ENCODE measurements at places on chromosomes 1 and 21.

DNA sequence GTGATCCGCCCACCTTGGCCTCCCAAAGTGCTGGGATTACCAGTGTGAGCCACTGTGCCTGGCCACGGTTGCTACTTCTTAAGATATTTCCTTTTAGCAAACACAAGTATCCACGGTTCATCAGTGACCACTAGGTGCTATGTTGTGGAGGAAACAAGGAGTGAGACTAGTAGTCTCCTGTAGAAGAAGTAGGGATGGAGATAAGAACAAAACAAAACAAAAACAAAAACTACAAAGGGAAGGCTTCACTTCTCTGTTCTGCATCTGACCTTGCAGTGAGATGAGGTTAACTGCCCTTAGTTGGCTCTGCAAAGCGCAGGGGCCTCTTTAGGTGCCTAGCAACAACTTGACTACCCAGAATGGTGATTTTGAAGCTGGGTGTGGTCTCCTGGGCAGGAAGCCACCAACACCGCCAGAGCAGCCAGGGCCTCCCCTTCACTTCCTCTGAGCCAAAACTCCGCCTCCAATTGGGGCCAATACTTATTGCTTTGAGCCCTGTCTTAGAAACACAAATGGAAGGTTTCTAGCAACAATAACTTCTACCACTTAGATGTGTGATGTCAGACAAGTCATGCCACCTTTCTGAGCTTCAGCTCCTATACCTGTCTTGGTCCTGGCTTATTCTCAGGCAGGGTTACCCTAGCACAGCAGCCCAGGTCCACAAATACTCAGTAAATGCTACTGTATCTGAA is 12.8 kb upstream of the CDC42 start:
- peak; percentile 49 for DNase-seq

DNA sequence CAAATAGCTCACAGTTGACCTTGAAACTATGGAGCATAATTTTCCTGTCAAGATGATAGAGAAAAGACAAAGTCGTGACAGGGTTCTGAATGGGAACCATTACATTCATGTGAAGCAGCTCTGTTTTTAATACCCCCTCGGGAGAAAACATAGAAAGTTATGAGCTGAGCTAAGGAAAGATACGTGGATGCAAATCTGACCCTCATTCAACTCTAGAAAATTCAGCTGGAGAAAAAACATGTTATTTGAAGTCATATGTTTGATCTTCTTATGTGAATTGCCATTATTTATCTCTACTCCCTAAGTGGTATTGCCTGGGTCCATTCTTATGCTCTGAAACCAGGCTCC is 48.0 kb upstream of the LRRC52 start:
- DNase-seq, result no peak

DNA sequence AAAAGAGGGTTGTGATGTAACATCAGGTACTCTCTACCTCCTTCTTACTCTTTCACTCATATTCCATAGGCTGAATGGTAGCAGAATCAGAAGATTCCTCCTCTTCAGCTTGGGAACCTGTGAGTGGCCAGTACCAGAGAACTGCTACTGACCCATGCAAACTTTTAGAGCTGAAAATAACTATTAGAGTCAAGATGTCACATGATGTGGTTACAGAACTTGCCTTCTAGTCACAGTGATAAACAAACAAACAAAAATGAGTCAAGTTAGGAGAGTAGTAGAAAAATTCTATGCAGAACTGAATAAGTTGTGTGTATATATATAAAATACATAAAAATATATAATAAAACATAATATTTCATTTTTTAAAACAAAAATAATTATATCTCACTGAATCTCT is 47.6 kb upstream of the RGS1 start:
- no peak for DNase-seq

DNA sequence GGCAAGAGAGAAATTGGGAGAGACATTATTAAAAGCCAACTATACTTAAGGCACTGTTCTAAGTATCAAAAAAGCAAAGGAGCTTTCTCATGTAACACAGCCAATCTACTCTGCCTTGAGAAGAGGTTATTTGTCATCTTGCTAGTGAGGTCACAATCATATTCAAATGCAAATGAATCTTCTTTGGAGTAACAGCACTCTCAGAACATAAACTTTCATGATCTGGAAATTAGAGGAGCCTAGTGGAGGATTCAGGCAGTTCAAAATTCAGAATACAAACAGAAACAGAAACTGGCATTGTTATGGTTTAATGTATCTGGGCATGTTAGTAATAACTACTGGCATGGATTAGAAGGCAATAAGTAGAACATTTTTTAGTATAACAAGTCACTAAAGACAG is 57.4 kb downstream of the ARID4B start:
- DNase-seq, result peak; percentile 7

DNA sequence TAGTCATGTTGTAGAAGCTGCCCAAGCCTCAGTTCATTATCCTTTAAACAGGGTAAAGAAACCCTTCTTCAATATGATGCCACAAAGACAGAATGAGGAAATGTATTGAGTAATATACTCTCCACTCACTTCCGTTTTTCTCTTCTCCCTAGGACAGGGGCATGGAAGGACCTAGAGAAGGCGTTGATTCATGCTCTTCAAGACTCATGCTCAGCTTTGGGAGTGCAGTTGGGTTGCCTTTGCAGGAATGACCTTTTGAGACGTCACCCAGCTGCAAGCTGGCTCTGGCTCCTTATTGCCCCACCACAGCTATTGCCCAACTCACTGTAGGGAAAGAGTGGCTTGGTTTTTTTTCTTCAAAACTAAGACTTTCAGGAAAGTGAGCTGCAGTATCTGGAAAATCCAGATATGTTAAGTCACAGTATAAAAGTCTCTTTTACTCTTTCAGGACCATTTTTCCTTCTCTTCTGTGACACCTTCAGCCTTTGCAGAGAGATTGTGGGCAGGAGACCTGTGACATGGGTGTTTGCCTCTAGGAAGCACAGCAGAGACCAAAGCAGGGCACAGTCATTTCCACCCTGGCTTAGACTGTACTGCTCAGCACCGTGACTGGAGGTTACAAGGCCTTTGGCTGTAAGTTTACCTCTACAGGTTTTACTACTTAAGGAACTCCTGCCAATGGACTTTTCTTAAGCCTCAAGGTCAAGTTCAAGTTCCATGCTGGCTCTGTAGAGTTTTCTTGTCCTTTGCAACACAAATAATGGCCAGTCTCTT is 39.5 kb downstream of the XCL2 start:
- DNase-seq, result no peak

- peak; percentile 28 for DNase-seq
Observed at GRCh38 chr1:165496501-165496900, 47.3 kb upstream of the LRRC52 start.

- DNase-seq, result peak; percentile 46
Observed at GRCh38 chr1:215567491-215568298, 591 bp downstream of the KCTD3 start.

DNA sequence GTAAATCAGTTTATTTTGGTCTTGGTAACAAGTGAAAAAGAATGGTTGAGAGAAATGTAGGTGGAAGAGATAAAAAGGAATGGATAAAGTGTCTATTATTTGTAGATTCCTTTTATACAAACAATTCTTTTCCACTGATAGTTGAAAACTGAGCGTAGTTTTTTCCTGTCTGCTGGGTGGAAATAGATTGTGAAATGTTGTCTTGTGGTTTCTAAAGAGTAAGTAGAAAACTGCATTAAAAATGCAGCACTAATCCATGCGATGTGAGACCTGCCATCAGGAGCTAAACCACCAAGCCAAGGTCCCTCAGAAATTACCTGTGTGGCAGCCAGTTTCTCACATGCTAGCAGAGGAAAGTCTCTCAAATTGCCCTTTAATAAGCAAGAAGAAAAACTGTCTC is 103.2 kb upstream of the SLC44A3 start:
- DNase-seq, result no peak

DNA sequence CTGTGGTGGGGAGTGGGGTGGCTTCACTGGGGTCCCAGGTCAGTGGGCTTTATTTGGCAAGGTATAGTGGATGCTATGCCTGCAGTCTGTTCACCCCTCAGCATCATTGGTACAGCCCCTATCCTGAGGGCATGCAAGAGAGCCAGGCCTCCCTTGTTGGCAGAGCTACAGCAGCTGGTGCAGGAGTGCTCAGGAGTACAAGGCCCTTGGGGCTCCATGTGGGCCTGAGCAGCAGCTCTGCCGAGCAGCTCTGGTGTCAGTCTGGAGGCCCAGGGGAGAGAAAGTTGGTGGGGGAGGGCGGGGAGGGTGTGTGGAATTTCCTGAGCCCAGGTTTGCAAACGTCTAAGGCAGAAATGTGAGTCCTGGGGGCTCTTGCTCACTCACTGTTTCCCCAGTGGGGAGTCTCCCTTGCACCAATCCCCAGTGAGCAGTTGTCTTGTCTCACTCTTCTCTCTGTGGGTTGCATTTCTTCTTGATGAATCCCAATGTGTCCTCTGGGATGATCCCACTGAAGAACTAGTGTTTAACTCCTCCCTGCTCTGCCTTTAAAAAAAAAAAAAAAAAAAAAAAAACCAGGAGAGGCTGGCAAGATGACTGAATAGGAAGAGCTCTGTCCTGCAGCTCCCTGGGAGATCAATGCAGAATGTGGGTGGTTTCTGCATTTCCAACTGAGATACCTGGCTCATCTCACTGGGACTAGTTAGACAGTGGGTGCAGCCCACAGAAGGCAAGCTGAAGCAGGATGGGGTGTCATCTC is 39.5 kb upstream of the CYP4X1 start:
- DNase-seq, result peak; percentile 1

DNA sequence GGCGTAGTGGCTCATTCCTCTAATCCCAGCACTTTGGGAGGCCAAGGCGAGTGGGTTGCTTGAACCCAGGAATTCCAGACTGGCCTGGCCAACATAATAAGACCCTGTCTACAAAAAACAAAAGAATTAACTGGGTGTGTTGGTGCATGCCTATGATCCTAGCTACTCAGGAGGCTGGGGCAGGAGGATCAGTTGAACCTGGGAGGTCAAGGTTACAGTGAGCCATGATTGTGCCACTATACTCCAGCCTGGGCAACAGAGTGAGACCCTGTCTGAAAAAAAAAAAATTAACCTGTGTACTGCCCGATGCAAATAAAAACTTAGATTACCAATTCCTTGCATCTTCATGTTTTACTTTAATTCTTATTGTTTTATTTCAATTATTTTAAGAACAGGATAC is 193.2 kb downstream of the PATJ start:
- no peak for DNase-seq

GRCh38 chr1:193806079-193807048 is 620.0 kb upstream of the B3GALT2 start:
- DNase-seq, result no peak

DNA sequence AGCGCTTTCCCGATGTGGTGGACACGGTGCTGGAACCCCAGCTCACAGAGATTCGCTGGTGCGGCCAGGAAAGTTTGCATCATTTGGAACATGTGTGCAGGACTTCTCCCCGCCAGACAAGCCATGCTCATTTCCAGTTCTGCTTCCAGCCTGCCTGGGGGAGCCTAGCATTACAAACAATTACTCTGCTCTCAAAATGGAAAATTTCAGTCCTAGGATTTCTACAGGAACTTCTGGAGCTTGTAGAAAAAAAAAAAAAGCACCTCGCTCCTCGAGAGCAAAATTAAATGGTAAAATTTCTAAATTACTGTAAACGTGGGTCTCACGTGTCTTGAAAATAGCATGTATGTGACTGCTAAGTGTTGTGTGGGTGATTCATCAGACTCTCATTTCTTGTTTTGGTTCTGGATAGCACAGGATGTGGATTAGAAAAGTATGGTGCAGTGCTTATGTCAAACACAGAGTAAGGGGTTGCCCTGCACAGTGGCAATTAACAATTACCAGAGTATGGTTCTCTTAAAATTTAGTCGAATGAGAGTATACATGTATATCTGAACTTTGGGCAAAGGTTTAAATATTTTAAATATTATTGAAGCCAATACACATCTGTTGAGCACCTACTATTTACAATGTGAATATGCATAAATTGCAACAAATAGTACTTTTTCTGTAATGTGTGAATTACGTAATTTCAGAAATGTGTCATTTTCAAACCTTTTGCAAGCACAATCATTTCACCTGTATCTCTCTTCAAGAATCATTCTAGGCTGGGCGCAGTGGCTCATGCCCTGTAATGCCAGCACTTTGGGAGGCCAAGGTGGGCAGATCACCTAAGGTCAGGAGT is 61.8 kb upstream of the PTGFRN start:
- DNase-seq, result peak; percentile 80

GRCh38 chr1:154955039-154955717 is 721 bp downstream of the PBXIP1 start:
- no peak for DNase-seq

DNA sequence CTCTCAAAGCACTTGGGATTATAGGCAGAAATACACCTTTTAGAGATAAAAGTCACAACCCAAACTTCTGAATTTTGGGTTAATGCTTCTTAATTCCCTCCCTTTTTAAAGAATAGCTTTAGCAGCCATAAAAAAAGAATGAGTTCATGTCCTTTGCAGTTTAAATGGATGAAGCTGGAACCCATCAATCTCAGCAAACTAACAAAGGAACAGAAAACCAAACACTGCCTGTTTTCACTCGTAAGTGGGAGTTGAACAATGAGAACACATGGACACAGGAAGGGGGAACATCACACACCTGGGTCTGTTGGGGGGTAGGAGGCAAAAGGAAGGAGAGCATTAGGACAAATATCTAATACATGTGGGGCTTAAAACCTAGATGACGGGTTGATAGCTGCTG is 55.8 kb downstream of the SLC27A3 start:
- no peak for DNase-seq

GRCh38 chr1:172561252-172561651 is 28.3 kb downstream of the SUCO start:
- DNase-seq, result peak; percentile 57

Measured in fibroblast of upper back skin (primary cell).